ENCODE measurements at places on chromosomes 1 and 21.

DNA sequence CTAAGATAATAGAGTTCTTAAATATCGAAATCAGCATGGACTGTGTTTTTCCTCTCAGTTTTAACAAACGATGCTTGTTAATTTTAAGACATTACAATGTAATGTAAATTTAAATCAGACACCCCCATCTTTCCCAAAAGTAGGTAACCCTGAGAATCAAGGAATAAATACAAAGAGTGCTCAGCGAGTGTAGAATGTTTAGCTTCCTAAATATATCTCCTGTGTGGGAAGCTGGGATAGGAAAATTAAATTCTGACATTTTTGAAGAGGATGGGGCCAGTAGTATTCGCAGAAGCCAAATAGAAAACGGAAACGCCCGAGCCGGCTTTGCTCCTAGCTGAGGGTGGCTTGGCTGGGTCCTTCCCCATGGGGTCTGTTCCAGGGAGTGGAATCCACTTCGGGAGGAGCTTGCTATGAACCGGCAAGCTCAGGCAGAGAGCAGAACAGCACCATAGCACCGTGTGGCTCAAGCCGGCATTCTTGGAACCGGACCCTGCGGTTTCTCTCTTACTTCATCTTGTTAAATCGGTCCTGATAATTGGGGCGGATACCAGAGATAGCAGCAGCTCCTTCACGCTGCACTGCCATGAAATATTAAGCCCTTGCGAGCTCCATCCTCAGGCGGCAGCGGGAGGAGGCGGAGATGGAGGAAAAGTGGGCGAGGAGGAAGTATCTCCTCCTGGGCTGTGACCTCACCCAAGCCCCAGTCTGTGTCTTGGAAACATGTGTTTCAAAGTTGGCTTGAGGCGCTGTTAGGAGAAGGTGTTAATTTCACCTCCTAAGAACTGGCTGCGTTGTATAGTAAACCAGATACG lies 24.9 kb downstream of the MAP3K7CL start:
- DNase-seq, result no peak

GRCh38 chr1:64292399-64292798 lies 89.0 kb downstream of the UBE2U start:
- no peak for DNase-seq

DNA sequence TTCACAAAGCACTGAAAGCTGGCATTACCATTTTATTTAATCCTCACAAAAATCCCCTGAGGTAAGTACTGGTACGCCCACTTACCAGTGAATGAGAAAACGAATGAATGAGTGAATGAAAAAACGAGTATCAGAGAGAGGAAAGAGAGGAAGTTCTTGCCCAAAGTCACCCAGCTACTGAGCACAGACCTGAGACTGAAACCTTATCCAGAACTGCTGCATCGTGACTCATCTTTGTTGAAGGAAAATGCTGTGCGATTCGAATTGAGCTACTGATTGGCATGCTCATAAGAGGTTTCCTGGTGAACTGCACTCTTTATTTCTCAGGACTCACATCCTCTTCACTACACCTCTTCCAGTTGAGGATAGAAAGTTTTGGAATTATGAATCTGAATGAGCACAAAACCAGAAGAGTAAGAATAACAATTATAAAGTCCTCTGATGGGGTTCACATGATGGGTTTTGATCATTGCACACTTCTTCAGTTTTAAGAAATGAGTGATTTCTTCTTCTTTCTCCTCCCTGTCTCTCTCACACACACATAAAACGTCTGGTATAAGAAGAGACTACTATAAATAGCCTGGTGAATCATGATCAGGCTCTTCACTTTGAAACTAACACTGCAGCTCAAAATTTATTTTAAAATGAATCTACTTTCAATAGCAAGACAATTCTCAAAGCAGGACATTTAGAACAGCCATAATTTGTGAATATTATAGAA lies 32.1 kb downstream of the IL12RB2 start:
- DNase-seq, result no peak

GRCh38 chr21:44998621-44999427 lies 59.0 kb downstream of the SLX9 start:
- DNase-seq, result no peak

DNA sequence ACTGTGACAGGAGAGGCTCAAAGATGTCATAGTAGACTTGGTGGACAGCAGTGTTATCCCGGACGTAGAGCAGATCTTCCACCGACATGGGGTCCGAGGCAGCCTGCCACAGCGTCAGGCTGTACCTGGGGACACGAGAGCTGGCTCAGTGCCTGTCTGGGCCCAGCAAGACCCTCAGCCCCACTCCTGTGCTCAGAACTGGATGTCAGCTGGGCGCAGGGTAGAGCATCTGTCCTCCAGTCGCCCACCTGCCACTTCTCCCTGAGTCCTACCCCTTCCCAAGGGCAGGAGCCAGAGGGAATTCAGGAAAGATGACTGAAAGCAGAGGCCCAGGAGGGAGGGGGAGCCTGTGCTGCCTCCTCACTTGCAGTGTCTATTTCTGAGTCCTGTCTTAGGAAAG lies 11.7 kb downstream of the FAM151A start:
- no peak for DNase-seq

DNA sequence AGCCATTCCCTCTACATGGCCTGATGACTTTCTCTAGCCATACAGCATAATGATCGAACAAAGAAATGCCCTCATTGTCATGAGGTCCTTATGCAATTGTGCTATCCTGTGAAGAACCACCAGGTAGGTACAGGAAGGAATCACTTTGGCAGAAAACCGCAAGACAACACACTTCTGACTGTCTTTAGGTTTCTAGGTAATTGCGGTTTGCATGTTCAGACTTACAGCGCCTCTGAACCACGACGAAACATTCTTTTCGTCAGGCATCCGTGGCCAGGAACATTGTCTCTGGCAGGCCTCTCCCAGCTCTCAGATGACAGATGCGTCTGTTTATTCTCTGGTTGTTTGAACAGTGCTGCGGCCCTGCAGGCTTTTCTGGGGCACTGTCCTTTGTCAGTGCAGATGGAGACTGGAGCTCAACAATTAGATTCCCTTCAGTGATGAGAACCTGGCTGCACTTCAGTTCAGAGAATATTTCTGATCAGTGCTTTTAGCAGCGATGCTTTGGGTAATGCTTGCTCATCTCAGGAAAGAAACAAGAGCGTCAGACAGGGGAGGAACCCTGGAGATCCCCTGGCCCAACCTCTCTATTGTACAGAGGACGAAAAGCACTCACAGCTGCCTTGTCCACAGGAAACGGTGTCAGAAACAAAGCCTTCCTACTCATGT lies 63.4 kb downstream of the B3GALT5 start:
- DNase-seq, result no peak

DNA sequence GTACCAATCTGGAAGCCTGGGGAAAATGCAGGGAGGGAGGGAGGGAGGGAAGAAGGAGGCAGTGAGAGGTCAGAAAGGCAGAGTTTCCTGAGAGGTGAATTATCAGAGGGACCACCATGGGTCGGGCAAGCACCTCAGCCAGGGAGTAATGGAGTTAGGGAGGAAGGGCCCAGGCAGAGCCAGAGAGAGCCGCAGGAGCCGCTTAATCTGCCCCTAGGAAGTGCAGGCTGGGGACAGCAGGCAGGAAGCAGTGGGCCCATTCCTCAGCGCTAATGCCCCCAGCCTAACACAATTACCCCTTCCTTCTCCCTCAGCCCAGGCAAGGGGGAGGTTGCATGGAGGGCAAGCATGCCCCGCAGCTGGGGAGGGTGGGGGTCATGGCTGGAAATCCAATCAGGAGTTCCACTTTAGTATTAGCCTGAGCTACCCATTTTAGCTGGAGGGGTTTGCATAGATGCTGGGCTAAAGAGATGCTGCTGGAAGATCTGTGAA lies 109.0 kb downstream of the TMEM53 start:
- no peak for DNase-seq

- DNase-seq, result no peak
Observed at GRCh38 chr1:167120899-167121298, 27.0 kb downstream of the STYXL2 start.

DNA sequence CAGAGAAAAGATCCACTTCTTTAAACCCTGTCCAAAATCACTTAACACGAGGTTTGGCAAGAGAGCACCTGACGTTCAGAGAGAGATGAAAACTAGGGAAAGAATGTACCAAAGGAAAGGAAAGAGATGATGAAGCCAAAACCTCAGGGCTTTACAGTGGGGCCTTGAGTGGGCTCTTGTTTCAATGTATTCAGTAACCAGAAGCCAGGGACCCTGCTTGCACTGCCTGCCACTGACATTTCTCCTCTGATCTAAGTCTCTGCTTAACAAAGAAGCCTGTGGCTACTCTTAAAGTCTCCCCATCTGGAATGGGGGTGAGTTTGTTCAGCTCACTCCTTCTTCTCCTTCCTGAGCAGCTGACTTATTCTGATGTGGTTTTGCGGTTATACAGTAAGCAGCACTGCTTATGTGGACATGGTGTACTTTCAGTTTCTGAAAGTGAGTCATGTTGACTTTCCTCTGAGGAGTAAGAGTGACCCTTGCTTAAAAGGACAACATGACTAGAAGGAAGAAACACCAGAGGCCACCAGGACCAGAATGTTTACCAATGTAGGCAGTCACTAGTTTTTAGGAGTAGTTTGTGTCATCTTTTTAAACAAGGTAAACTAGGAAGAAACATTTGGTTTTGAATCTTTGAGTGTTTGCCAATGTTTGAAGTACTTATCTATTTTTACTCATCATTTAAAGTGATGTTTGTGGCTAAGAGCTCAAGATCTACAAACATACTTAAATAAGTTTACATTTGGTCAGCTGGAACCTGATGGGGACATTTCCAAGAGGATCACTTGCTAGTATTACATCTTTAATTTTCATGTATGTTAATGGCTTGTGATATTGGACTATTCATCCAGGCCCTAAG lies 87.4 kb downstream of the FASLG start:
- DNase-seq, result peak; percentile 29

DNA sequence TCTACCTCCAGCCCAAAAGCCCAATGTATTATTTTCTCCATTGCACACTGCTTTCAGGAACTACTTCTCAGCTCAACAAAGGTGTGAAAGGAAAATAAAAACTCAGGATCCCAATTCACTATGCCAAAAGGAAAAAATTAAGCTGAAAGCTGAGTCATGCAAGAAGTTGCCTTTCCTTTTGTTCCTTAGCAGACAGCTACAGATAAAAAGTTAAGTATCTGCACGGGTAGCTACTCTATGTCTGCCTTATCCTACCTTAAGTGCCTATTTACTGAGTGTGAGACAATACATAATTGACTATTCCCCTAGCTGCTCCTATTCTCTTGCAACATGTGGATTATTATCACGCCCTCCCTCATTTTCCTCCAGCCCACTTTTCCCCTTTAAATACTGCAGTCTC lies 84.1 kb downstream of the ADCY10 start:
- DNase-seq, result no peak

DNA sequence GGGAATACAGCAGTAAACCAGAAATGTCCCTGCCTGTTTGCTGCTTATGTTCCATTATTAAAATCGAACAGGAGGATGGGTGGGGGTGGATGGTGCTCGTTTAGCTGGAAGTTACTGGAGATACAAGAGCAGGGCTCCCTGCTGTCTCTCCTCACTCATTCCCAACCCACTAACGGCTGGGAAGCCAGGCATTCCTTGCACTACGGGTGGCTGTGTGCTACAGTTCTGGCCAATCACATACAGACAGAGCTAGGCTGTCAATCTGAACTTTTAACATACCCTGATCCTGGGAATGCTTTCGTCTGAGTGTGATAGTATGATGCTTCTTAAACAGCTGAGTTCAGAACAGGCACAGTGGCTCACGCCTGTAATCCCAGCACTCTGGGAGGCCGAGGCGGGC lies 7.0 kb downstream of the SIPA1L2 start:
- DNase-seq, result no peak
